ENCODE measurements at places on chromosomes 5 and 9. TPM values are rescaled to one million over a fixed set of nuclear protein-coding genes. Genes with fewer than 3 reads are reported as not detected.
A peak's percentile ranks its signal among the peaks of the same experiment; 100 is the strongest.

DNA sequence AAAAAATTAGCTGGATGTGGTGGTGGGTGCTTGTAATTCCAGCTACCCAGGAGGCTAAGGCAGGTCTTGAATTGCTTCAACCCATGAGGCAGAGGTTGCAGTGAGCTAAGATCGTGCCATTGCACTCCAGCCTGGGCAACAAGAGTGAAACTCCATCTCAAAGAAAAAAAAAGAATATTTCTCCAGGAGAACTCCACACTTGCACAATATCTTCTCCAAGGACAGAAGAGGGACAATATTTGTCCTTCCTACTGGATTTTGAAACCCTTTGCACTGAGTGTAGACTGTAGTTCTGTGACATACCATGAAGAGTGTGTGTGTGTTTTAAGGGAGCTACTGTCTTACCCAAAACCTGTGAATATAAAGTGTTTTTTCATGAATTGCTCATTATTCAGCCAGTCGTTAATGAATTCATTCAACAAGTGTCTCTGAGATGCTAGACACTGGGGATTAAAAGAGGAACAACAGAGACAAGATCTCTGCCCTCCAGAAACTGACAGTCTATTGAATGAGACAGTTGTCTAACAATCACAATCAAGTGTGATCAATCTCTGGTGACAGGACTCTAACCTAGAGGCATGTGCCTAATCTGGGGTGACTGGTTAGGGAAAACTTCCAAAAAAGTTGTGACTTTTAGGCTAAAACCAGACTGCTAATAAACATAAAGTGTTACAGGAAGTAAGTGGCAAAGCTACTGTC lies 9.8 kb upstream of the UBE2D2 start:
- H3K27ac ChIP-seq = peak overlapping the region; percentile 27
- H3K36me3 ChIP-seq = no peaks in the 10 kb centered on the region
- H3K4me3 ChIP-seq = no peak overlapping the region
- H3K4me1 ChIP-seq = peaks cover 23% of the 10 kb centered on the region

Gene ADAMTS16
- total RNA-seq = not detected

Gene CCNI2
- total RNA-seq = 0.44 TPM

Gene IL31RA
- not detected for total RNA-seq

Gene TPM2
- 2.0 TPM for total RNA-seq

Gene CDC20B
- not detected for total RNA-seq

- H3K4me3 ChIP-seq = no peak overlapping the region
- H3K27me3 ChIP-seq = no peaks in the 10 kb centered on the region
- peaks cover 70% of the 10 kb centered on the region for H3K36me3 ChIP-seq
- no peak for DNase-seq
- H3K4me1 ChIP-seq = peaks cover 10% of the 10 kb centered on the region
Measured at GRCh38 chr5:146475906-146476305, 28.8 kb downstream of the TCERG1 start.

GRCh38 chr5:45578270-45578669 lies 117.9 kb downstream of the HCN1 start:
- H3K4me1 ChIP-seq = no peaks in the 10 kb centered on the region
- H3K36me3 ChIP-seq = no peaks in the 10 kb centered on the region
- no peak overlapping the region for H3K4me3 ChIP-seq
- DNase-seq = no peak
- no peak overlapping the region for H3K27ac ChIP-seq

Gene MARCOL
- not detected for total RNA-seq

Gene PCDHAC1
- total RNA-seq = not detected

Gene ADGRD2
- not detected for total RNA-seq

- peaks cover 27% of the 10 kb centered on the region for H3K27me3 ChIP-seq
- no peak overlapping the region for H3K4me3 ChIP-seq
- no peak overlapping the region for H3K27ac ChIP-seq
Measured at GRCh38 chr5:142478113-142478512, 153.3 kb upstream of the SPRY4 start.
